Liver (tissue), 10 donors: ENCODE measurements at places on chromosomes 13 and 19. TPM values are rescaled to one million over a fixed set of nuclear protein-coding genes. Genes with fewer than 3 reads are reported as not detected.

The CYP2S1 gene
- 1.4 TPM for total RNA-seq

The IGLON5 gene
- 0.25 TPM for total RNA-seq

The ZSWIM4 gene
- 2.2 TPM for total RNA-seq

The KIR2DL4 gene
- not detected for total RNA-seq

The PRTN3 gene
- total RNA-seq: 0.17 TPM

The GPR4 gene
- 0.37 TPM for total RNA-seq

The ZFP28 gene
- 1.2 TPM for total RNA-seq

The RPL18 gene
- 502 TPM for total RNA-seq

The PLA2G4C gene
- total RNA-seq: 3.9 TPM

The WDR62 gene
- total RNA-seq: 0.59 TPM

The BEST2 gene
- not detected for total RNA-seq

The ZNF440 gene
- 7.2 TPM for total RNA-seq

The MUC16 gene
- total RNA-seq: under 0.01 TPM

The ADGRE3 gene
- total RNA-seq: 0.67 TPM

The ZNF534 gene
- total RNA-seq: not detected

The PCDH20 gene
- total RNA-seq: 0.33 TPM

The CERS1 gene
- total RNA-seq: not detected

The B3GNT3 gene
- 0.14 TPM for total RNA-seq

The KLF1 gene
- total RNA-seq: not detected

The MBNL2 gene
- 49.6 TPM for total RNA-seq

The ACER1 gene
- not detected for total RNA-seq

The ZNF547 gene
- total RNA-seq: 1.8 TPM

The SIGLEC5 gene
- total RNA-seq: not detected

The FFAR3 gene
- total RNA-seq: 0.33 TPM

The C19orf12 gene
- 82.8 TPM for total RNA-seq

The AMH gene
- total RNA-seq: 0.59 TPM
